HepG2 (cell line): ENCODE measurements at places on chromosomes 7 and 10. TPM values are rescaled to one million over a fixed set of nuclear protein-coding genes. Genes with fewer than 3 reads are reported as not detected.

GRCh38 chr10:27622596-27622995, 118.5 kb downstream of the RAB18 start:
- H3K27me3 ChIP-seq = peaks cover 55% of the 10 kb centered on the region; the same call in 2 of the 3 replicates
- no peak for DNase-seq
- H3K27ac ChIP-seq = no peak overlapping the region
- H3K4me3 ChIP-seq = no peak overlapping the region
- H3K36me3 ChIP-seq = no peaks in the 10 kb centered on the region

DNA sequence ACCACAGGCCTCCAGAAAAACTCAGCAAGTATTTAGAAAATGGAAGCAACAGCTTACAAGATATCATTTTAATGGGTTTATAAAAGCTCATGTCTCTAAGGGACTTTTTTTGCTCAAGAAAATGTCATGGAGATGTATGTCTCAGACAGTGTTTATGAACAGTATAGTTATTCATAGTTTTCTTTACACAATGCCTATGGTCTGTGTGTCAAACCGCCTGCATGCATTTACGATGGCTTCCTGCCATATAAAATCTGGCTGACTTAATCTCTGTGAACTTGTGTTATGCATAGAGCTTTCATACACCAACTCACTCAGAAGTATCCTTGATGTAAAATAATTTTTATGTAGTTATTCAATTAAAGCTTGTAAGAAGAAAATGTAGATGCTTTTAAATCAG, 1314.2 kb upstream of the LRRTM3 start:
- H3K36me3 ChIP-seq = no peaks in the 10 kb centered on the region
- no peak overlapping the region for H3K27ac ChIP-seq
- H3K4me3 ChIP-seq = no peak overlapping the region
- no peaks in the 10 kb centered on the region for H3K4me1 ChIP-seq
- H3K27me3 ChIP-seq = no peaks in the 10 kb centered on the region

TMEM254 gene
- total RNA-seq = 8.4 and 11.2 TPM in 2 replicates

CDNF gene
- 0.33 and 0.38 TPM in 2 replicates for total RNA-seq

LBX1 gene
- total RNA-seq = not detected in 2 replicates
